T-cell (primary cell): ENCODE measurements at places on chromosomes 3 and 15. TPM values are rescaled to one million over a fixed set of nuclear protein-coding genes. Genes with fewer than 3 reads are reported as not detected.

DNA sequence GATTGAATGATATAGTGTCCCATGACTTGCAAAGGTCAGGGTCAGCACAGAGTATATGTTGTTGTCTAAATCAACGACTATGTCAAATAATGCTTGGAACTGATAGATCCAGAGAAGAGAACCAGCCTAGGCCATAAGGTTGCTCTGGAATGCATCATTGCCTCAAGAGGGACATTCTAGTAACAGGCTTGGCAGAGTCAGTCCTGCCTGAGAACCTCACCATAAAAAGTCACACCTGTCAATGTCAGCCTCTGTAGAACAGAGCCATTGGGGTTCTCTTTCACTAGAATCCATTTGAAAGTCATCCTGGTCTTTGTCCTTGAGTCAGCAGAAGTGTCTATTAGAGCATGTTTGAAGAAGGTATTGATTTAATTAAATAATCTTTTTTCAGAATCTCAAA is 31.4 kb upstream of the UBE3A start:
- no peak overlapping the region for H3K4me3 ChIP-seq
- H3K36me3 ChIP-seq = no peaks in the 10 kb centered on the region
- H3K27ac ChIP-seq = no peak overlapping the region
- no peaks in the 10 kb centered on the region for H3K4me1 ChIP-seq

Gene ROBO1
- total RNA-seq = 2.4 TPM

- H3K4me3 ChIP-seq = no peak overlapping the region
- no peaks in the 10 kb centered on the region for H3K27me3 ChIP-seq
- no peaks in the 10 kb centered on the region for H3K36me3 ChIP-seq
- H3K4me1 ChIP-seq = peaks cover 11% of the 10 kb centered on the region
- DNase-seq = no peak
These were observed 10.8 kb downstream of the ZNF774 start for GRCh38 chr15:90362936-90363212.

DNA sequence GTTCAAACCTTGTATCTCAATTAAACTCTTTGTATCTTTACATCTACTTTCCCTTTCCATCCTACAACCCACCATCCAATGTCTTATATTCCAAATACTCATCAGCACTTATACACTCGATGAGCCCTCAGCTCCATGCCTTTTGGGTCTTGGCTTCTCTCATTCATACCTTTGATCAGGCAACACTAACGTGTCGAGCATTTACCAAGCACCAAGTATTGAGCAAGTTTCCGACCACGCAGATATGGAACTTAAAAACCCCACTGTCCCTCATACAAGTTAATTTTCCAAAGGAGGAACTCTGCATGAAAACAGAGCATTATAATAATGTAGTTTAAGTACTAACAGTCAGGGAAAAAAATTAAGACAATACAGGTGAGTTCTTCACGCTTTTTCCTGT is 102.8 kb downstream of the IL1RAP start:
- DNase-seq = no peak
- H3K4me3 ChIP-seq = no peak overlapping the region
- no peak overlapping the region for H3K27ac ChIP-seq
- H3K27me3 ChIP-seq = no peaks in the 10 kb centered on the region
- peaks cover 2% of the 10 kb centered on the region for H3K4me1 ChIP-seq

DNA sequence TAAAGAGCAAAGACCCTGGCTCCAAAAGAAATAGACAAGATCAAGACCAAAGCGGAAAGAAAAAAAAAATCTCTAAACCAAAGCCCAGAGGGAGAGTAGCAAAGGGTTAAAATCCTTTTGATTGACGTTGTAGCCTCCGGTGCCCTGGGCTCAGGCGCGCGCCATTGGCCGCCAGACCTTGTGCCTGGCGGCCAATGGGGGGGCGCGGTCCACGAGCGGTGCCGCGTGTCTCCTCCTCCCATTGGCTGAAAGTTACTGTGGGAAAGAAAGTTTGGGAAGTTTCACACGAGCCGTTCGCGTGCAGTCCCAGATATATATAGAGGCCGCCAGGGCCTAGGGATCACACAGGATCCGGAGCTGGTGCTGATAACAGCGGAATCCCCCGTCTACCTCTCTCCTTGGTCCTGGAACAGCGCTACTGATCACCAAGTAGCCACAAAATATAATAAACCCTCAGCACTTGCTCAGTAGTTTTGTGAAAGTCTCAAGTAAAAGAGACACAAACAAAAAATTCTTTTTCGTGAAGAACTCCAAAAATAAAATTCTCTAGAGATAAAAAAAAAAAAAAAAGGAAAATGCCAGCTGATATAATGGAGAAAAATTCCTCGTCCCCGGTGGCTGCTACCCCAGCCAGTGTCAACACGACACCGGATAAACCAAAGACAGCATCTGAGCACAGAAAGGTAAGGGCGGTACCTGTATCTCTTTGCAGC is at the start of gene HES1:
HES1 (plus strand) TSS at position 343 of the 713 bp plus-strand sequence; CDS start at position 576, 233 bp downstream.
- no peaks in the 10 kb centered on the region for H3K36me3 ChIP-seq
- peaks cover 37% of the 10 kb centered on the region for H3K4me1 ChIP-seq

Gene VGLL3
- total RNA-seq = not detected

- DNase-seq = no peak
- H3K27me3 ChIP-seq = no peaks in the 10 kb centered on the region
- H3K4me3 ChIP-seq = no peak overlapping the region
- no peak overlapping the region for H3K27ac ChIP-seq
These were observed 49.6 kb upstream of the SLC12A8 start for GRCh38 chr3:125262161-125262560.

DNA sequence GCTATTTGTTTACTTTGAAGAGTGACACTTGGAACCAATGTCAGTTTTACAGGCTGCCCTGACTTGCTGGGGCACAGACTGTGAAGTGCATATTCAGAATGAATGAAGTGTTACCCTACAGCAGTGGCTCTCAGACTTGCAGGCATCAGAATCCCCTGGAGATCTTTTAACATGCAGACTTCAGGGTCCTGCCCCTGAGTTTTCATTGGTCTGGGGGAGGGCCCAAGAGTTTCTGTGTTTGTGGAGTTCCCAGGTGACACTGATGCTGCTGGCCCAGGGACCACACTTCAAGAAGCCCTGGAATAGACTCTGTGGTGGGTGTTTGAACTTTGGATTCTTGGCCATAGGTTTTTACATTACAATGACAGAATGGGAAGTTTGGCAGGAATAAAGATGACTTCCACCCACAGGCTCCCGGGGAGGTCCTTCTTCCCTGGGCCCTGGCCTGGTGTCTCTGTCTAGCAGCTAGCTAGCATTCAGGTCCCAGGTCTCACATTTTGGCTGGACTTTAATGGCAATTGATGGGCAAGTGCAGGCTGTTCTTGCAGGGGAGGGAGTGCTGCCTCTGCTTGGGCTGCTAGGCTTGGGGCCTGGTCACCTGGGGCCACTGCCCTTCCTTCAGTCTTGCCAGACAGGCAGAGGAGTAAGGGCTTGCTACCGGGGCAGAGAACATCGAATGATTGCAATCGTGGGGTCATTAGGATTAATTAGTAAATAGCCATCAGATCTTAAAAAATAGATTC is 149.0 kb downstream of the APBA2 start:
- no peaks in the 10 kb centered on the region for H3K36me3 ChIP-seq
- no peak overlapping the region for H3K4me3 ChIP-seq
- H3K27ac ChIP-seq = no peak overlapping the region
- no peak for DNase-seq
- peaks cover 60% of the 10 kb centered on the region for H3K4me1 ChIP-seq

GRCh38 chr15:75531041-75531450 is 48.1 kb downstream of the PTPN9 start:
- no peak overlapping the region for H3K27ac ChIP-seq
- H3K27me3 ChIP-seq = no peaks in the 10 kb centered on the region
- DNase-seq = no peak
- no peaks in the 10 kb centered on the region for H3K4me1 ChIP-seq

Gene SOX14
- not detected for total RNA-seq

GRCh38 chr3:69532547-69533224 is 146.8 kb upstream of the FRMD4B start:
- no peak overlapping the region for H3K27ac ChIP-seq
- no peak overlapping the region for H3K4me3 ChIP-seq
- no peak for DNase-seq
- H3K36me3 ChIP-seq = no peaks in the 10 kb centered on the region

DNA sequence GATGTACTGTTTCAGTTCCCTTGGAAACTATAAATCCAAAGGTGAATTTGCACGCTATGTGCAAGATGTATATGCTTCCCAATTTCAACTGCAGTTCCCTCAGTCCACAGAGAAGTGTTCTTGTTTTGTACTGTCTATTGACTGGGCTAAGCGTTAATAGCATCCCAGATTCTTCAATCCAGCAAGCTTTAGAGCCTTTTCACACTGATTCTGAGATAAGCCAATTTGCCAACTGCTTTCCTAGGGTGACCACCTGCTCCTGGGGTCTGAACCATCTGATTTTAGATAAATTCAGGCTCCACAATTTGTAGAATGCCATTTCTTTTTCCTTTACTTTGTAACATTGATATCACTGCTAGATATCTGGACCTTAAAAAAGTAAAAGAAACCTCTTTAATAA is 340.1 kb downstream of the PTPRG start:
- no peak for DNase-seq
- H3K27me3 ChIP-seq = no peaks in the 10 kb centered on the region
- no peaks in the 10 kb centered on the region for H3K4me1 ChIP-seq
- H3K36me3 ChIP-seq = no peaks in the 10 kb centered on the region

DNA sequence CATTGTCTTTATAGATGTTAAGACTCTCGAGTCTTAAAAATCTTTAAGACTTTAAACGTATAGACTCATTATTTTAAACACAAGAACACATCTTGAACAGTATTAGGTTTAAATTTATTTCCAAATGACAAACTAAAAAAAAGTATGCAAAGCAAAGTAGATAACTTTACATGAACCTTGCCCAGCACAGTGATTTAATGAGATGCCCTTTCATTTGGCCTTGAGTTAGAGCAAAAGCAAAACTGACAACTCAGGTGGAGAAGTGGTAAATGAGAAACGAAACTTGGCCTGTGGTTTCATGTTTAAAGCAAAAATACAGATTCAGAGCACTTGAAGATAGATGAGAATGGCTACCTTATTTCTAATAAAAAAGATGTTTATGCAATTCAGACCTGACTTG is 8.6 kb downstream of the GPR15 start:
- H3K4me3 ChIP-seq = no peak overlapping the region
- H3K27me3 ChIP-seq = no peaks in the 10 kb centered on the region
- peak overlapping the region; percentile 39 for H3K27ac ChIP-seq
- H3K36me3 ChIP-seq = no peaks in the 10 kb centered on the region
- no peaks in the 10 kb centered on the region for H3K4me1 ChIP-seq
